ENCODE measurements at places on chromosomes 6 and 20. TPM values are rescaled to one million over a fixed set of nuclear protein-coding genes. Genes with fewer than 3 reads are reported as not detected.

Gene SNRPB
- total RNA-seq = 193 TPM

Gene PTPRA
- total RNA-seq = 50.5 TPM

Gene ANKRD66
- total RNA-seq = 0.34 TPM

Gene MDFI
- 53.9 TPM for total RNA-seq

Gene MOCS3
- 8.2 TPM for total RNA-seq

Gene OGFR
- 42.8 TPM for total RNA-seq

Gene WFDC12
- total RNA-seq = not detected

Gene MAK
- 0.43 TPM for total RNA-seq

Gene KHDC3L
- total RNA-seq = not detected

Gene FUCA2
- 71.9 TPM for total RNA-seq

Gene MARCKS
- total RNA-seq = 236 TPM

Gene CCN6
- total RNA-seq = not detected

Gene HLA-DPA1
- total RNA-seq = 2.6 TPM

Gene PLG
- total RNA-seq = 0.46 TPM

Gene DLK2
- 3.3 TPM for total RNA-seq

Gene COL12A1
- 6.9 TPM for total RNA-seq

Gene EIF6
- total RNA-seq = 124 TPM

Gene F13A1
- total RNA-seq = 0.48 TPM

Gene RCAN2
- total RNA-seq = 6.9 TPM

Gene CCM2L
- 0.19 TPM for total RNA-seq

Gene ARFGEF3
- 24.0 TPM for total RNA-seq

Gene CLDN20
- total RNA-seq = not detected

Gene DOK5
- total RNA-seq = 2.2 TPM

Gene PNLDC1
- total RNA-seq = 0.17 TPM

Gene IRAK1BP1
- total RNA-seq = 4.4 TPM

Gene DNAH8
- total RNA-seq = 0.05 TPM

Gene C20orf96
- 12.6 TPM for total RNA-seq

Gene LZTS3
- 17.2 TPM for total RNA-seq

Gene FLRT3
- 75.7 TPM for total RNA-seq

Gene CFB
- 13.6 TPM for total RNA-seq

Gene PAK5
- 0.69 TPM for total RNA-seq

Gene BPIFA1
- 0.69 TPM for total RNA-seq

Gene PROCR
- 5.8 TPM for total RNA-seq

Gene PLCB4
- total RNA-seq = 8.7 TPM

Gene PPIL4
- 29.4 TPM for total RNA-seq

Gene LCA5
- total RNA-seq = 11.3 TPM

Gene IPCEF1
- total RNA-seq = 0.40 TPM

Measured in type B pancreatic cell (in vitro differentiated cells).